ENCODE measurements at places on chromosomes 1 and 21.

DNA sequence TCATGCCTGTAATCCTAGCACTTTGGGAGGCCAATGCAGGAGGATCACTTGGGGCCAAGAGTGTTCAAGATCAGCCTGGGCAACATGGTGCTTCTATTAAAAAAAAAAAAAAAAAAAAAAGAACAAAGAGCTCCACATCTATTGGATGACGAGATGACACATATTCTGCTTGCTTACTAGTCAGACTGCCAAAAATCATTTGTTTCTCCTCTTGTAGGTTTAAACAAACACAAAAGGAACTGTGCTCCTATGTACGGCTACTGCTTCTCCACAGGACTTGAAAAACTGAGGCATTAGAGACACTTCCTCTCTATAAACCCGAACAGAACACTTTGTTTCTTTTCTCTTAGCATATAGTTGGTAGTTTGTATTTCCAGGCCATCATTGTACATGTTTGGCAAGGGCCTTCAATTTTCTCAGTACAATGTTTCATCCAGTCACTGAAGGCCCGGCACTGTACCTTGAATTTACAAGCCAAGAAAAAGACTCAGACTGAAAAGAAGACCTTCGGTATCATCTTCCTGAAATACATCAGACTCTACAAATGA is 6.0 kb downstream of the TRIT1 start:
- no peak for DNase-seq

GRCh38 chr1:37238364-37239224 is 204.3 kb upstream of the GRIK3 start:
- no peak for DNase-seq

DNA sequence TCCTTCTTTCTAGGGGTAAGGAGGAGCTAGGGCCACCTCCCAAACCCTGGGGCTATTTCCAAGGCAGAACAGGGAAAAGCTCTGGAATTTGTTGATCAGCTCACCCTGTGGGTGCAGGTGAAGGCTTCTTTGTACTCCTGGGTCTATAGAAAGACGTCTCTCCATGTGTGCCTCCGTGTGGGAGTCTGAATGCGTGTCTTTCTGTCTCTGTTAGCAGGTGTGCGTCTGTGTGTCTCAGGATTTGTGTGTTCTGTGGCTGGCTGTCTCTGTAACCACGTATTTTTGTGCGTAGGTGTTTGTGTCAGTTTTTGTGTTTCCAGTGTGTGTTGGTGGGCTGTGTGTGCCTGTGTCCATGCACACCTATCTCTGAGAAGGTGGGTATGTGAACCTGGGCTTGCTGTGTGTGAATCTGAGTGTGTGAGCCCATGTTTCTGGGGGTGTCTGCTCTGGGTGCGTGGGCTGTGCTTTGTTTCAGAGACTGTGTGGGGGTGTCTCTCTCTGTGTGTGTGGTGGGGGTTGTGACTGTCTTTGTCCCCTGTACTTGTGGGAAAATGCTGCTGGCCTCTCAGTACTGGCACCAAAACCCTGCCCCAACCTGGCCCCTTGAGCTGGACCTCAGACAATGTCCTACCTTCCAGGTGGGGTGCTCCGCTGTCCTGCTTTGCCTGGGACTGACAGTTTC is 12.7 kb upstream of the ETV3L start:
- peak; percentile 16 for DNase-seq

- no peak for DNase-seq
Measured at GRCh38 chr1:156070548-156070947, 9.6 kb downstream of the RAB25 start.

- DNase-seq, result no peak
Measured at GRCh38 chr1:245765230-245766000, 610.6 kb downstream of the KIF26B start.

DNA sequence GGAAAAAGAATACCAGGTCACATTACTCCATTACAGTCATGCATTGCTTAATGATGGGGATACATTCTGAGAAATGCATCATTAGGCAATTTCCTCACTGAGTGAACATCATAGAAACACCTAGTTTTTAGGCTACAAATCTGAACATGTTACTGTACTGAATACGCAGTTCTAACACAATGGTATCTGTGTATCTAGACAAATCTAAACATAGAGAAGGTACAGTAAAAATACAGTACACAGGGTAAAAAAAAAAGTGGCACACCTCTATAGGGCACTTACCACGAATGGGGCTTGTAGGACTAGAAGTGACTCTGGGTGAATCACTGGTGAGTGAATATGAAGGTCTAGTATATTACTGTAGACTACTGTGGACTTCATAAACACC is 115.7 kb downstream of the AKT3 start:
- DNase-seq, result no peak

DNA sequence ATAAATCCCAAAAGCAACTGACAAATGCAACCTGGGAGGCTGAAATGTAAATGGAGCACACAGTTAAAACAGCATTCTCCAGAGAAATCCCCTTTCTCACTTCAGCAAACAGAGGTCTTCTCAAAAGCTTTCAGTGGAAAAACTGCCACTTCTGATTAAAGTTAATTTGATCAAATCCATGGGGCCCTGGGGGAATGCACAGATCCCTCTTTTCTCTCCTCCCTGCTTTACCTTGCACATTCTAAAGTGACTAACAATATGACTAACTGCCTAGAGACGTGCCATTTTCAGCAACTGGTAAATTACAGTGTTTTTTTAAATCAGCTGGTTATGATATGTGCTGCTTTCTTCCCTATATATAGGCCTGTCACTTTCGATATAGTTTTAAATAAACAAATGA is 142.5 kb downstream of the RERE start:
- no peak for DNase-seq

- DNase-seq, result peak; percentile 57
Measured at GRCh38 chr1:12063141-12064072, at the start of gene TNFRSF8. TNFRSF8 (plus strand) TSS chr1:12063303; CDS start chr1:12063599, 296 bp downstream.

- no peak for DNase-seq
Measured at GRCh38 chr1:226108935-226109828, 46.7 kb downstream of the H3-3A start.

DNA sequence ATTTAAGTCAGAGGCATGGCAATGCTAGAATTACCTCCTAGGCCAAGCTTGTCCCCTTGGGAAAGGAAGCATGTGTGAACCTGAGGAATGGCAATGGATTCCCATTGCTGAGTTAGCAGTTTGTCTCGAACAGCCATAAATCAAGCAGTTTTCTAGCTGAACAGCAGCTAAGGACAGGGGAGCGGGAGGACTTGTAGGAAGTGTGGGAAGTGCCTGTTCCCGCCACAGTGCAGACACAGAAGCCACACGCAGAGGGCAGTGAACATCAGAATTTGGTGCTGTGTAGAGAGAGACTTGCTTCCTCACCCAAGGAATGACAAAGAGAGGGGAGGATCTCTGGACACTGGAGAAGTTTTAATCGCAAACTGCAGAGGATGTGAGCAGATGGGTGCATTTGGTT is 3.8 kb downstream of the PHGDH start:
- DNase-seq, result no peak

DNA sequence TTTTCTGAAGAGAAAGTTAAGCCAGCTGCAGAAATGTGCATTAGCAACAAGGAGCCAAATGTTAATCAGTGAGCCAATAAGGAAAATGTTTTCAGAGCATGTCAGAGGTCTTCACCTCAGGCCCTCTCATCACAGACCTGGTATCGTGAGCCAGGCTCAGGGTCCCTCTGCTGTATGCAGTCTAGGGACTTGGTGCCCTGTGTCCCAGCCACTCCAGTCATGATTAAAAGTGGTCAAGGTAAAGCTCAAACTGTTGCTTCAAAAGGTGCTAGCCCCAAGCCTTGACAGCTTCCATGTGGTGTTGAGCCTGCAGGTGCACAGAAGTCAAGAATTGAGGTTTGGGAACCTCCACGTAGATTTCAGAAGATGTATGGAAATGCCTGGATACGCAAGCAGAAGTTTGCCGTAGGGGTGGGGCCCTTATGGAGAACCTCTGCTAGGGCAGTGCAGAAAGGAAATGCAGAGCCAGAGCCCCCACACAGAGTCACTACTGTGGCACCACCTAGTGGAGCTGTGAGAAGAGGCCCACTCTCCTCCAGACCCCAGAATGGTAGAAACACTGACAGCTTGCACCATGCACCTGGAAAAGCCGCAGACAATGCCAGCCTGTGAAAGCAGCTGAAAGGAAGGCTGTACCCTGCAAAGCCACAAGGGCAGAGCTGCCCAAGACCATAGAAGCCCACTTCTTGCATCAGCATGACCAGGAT is 1128.7 kb downstream of the AMY1C start:
- no peak for DNase-seq

DNA sequence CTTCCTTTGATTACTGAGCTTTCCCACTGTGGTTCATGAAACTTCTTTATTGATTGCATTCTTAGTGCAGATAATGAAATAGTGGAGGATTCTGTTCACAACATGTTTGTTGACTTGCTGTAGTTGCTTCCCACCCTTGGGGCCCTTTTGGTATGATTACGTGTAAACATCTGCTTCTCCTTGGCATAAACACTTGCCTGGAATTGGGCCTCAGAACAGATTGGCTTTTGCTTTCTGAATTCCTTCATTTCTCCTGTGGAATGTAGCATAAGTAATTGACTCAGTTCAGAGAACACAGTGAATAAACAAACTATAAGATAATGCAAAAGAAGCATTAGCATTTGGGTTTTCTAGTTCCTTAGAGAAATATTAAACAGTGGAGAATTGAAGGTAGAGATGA is 59.5 kb upstream of the LAMC2 start:
- no peak for DNase-seq

- DNase-seq, result no peak
Measured at GRCh38 chr1:212680680-212681389, 18.8 kb downstream of the BATF3 start.

DNA sequence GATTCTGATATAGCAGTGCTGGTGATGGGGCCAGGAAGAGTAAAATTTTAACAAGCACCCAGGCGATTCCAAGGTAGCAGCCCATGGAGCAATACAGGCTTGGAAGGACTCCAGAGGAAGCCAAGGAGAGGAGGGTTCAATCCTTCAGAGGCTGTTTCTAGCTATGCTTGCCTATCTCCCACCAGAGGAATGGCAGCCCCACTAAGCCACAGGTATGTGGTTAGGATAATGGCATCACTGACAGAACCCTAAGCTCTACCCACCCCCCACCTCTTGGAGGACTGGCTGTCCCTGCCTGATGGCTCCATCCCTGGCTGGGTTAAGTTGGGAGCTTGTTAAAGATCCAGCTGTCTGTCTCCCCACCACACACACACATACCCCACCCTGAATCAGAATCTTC is 19.3 kb upstream of the PTAFR start:
- no peak for DNase-seq

DNA sequence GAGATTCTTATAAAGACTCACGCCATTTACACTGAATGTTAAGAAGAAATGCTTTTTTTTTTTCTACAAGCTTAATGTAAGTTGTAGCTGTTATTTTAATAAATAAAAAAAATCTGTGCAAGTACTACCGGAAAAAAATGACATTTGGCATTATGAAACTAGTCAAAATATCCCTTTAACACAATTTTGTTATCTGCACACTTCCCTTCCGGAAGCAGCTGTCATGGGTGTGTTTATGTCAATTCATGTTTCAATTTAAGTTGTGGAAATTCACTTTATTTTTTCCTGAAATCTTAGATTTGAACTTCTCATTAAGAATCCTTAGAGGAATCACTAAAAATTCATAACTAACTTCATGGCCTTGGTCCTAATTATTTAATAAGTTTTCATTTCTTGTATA is 308.1 kb downstream of the KCTD3 start:
- DNase-seq, result no peak

DNA sequence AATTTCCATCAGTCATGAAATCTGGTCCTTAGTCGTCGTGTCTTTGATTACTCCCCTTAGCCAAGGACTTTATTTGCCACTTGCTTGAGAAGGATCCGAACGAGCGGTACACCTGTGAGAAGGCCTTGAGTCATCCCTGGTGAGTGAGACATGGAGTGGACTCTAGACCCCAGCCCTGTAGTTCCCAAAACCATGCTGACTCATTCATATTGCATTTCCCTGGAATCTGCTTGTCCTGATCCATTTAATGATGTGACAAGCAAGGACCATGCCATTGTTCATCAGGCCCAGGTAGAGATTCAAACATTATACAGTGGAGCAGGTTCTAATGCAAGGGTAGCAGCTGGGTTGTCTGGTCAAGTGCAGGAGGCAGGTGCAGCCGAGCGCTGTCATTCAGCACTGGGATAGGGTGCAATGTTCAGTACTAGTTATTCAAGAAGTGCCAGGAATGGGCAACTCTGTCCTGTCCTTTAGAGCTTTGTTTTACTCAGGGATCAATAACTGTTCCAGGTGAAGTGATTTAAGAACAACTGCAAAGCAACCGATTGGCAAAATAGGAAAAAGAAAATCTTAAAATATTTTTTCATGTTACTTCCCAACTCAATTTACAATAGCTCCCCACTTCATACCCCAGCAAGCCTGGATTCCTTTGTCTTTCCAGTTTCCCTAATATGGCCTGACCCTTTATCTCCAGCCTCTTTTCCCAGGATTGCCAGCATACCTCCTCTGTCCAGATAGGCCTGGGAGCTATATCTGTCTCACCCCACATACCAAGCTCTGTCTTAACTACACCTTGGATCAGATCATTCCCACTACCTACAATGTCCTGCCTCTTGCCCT is 26.5 kb downstream of the CAMK1G start:
- DNase-seq, result no peak

DNA sequence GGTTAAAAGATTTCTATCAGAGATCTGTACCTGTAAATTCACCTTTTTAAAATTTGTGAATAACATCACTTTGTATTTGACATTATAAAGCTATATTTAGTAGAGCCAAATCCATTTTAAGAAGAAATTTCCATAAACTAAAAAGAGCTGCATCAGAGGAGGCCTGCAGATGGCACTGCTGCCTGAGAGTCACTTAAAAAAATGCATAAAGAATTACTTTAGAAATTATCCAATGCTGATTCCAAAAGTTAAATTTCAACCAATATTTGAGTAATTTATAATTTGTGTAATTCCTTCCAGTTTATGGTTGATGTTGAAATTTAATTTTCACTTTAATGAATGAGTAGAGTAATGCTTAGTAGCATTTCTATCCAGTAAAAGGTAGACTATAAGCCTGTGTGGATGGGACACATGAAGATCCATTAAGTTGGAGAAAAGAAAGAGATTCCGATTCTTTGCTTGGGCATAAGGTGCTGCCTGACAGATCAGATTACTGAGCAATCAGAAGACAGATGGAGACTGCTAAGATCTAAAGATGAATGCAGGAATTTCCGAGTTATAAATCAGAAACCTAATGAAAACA is 20.7 kb upstream of the RPE65 start:
- no peak for DNase-seq

GRCh38 chr1:226953175-226953800 is 13.2 kb downstream of the COQ8A start:
- DNase-seq, result no peak

GRCh38 chr1:3928586-3928985 is 28.5 kb upstream of the C1orf174 start:
- no peak for DNase-seq

DNA sequence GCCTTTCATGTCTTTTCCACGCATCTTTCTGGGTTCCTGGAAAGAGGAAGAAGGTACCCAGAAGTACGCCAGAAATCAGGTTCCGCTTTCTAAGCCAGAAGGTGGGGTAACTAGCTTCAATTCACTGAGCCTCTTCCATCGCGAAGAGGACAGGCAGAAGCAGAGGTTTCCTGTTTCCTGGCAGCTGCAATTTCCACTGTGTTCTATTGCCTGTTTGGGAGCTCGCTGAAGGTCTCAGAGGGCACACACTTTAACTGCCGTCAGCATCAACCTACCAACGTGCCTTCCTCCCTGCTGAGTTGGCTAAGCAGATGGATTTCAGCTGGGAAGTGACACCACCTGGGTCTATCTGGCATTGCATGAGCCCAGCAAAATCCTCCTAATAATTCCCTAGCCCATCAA is 10.0 kb downstream of the NCF2 start:
- peak; percentile 49 for DNase-seq

GRCh38 chr1:23019863-23020625 is 776 bp downstream of the KDM1A start:
- DNase-seq, result peak; percentile 35
